Nasal cavity respiratory epithelium epithelial cell of viscerocranial mucosa (primary cell): ENCODE measurements at places on chromosomes 16 and 17. TPM values are rescaled to one million over a fixed set of nuclear protein-coding genes. Genes with fewer than 3 reads are reported as not detected.

The NLGN2 gene
- total RNA-seq, result 1.4 and 6.1 TPM in 2 replicates

The GRB7 gene
- total RNA-seq, result 11.3 and 12.0 TPM in 2 replicates

The LITAFD gene
- not detected in 2 replicates for total RNA-seq

The CCL7 gene
- total RNA-seq, result not detected in 2 replicates

The KCTD11 gene
- 7.2 and 21.0 TPM in 2 replicates for total RNA-seq

The GPR179 gene
- total RNA-seq, result under 0.01 and 0.14 TPM in 2 replicates

The CHST4 gene
- under 0.01 and 0.85 TPM in 2 replicates for total RNA-seq

The TTYH2 gene
- total RNA-seq, result 2.4 and 3.8 TPM in 2 replicates

The RPL26 gene
- 4,034 and 6,639 TPM in 2 replicates for total RNA-seq

The CSF3 gene
- 0.34 TPM in 1 of 2 replicates, not detected in the other for total RNA-seq

The BRICD5 gene
- 1.0 and 2.1 TPM in 2 replicates for total RNA-seq

The MRC2 gene
- 6.8 and 92.1 TPM in 2 replicates for total RNA-seq

The RRAD gene
- total RNA-seq, result 3.1 and 35.2 TPM in 2 replicates

The RASD1 gene
- 0.14 and 0.68 TPM in 2 replicates for total RNA-seq

The ZNF48 gene
- total RNA-seq, result 9.0 and 13.0 TPM in 2 replicates

The SSTR5 gene
- not detected in 2 replicates for total RNA-seq

The ORAI3 gene
- total RNA-seq, result 14.0 and 33.7 TPM in 2 replicates

The DLG4 gene
- total RNA-seq, result 1.0 and 9.3 TPM in 2 replicates

The ZG16 gene
- not detected in 2 replicates for total RNA-seq

The KRTAP4-1 gene
- not detected in 2 replicates for total RNA-seq

The MARVELD3 gene
- total RNA-seq, result 18.5 and 48.7 TPM in 2 replicates

The ACSM2B gene
- total RNA-seq, result not detected in 2 replicates

The ARHGAP44 gene
- total RNA-seq, result 0.34 and 4.1 TPM in 2 replicates

The C17orf67 gene
- total RNA-seq, result 0.64 and 1.0 TPM in 2 replicates

The HIGD1B gene
- total RNA-seq, result not detected in 2 replicates

The TBC1D3E gene
- total RNA-seq, result not detected in 2 replicates

The TRPV3 gene
- 0.36 and 5.5 TPM in 2 replicates for total RNA-seq

The NPIPA8 gene
- total RNA-seq, result 0.64 TPM in 1 of 2 replicates, not detected in the other

The AGRP gene
- total RNA-seq, result not detected in 2 replicates

The FAM20A gene
- total RNA-seq, result 0.93 TPM in 1 of 2 replicates, not detected in the other

The MT1M gene
- total RNA-seq, result 0.34 and 0.57 TPM in 2 replicates

The UNC45B gene
- total RNA-seq, result under 0.01 TPM in 2 replicates

The GJC1 gene
- 1.5 and 6.5 TPM in 2 replicates for total RNA-seq

The HSF4 gene
- 2.4 and 8.4 TPM in 2 replicates for total RNA-seq

The GUCY2D gene
- 0.28 TPM in 1 of 2 replicates, not detected in the other for total RNA-seq

The DUXB gene
- not detected in 2 replicates for total RNA-seq

The CBLN1 gene
- total RNA-seq, result not detected in 2 replicates

The OTOA gene
- under 0.01 TPM in 2 replicates for total RNA-seq

The PTGES3L gene
- under 0.01 TPM in 1 of 2 replicates, not detected in the other for total RNA-seq

The MYH13 gene
- not detected in 2 replicates for total RNA-seq

The HS3ST3B1 gene
- total RNA-seq, result 0.21 and 0.34 TPM in 2 replicates

The USH1G gene
- 3.3 and 3.4 TPM in 2 replicates for total RNA-seq

The KRT24 gene
- total RNA-seq, result 3.4 TPM in 1 of 2 replicates, not detected in the other

The SERPINF2 gene
- total RNA-seq, result 0.68 and 1.5 TPM in 2 replicates

The MYH8 gene
- not detected in 2 replicates for total RNA-seq

The ITGAD gene
- not detected in 2 replicates for total RNA-seq

The CSH2 gene
- not detected in 2 replicates for total RNA-seq

The CRYBA1 gene
- total RNA-seq, result not detected in 2 replicates

The SLC5A11 gene
- not detected in 2 replicates for total RNA-seq

The RBFOX1 gene
- not detected in 2 replicates for total RNA-seq

The KRTAP4-2 gene
- not detected in 2 replicates for total RNA-seq

The NOD2 gene
- 10.6 and 17.4 TPM in 2 replicates for total RNA-seq

The EPX gene
- not detected in 2 replicates for total RNA-seq

The KRTAP3-2 gene
- not detected in 2 replicates for total RNA-seq

The ABCA8 gene
- 0.21 TPM in 1 of 2 replicates, not detected in the other for total RNA-seq

The GNGT2 gene
- total RNA-seq, result not detected in 2 replicates

The ATP2C2 gene
- 26.7 and 50.7 TPM in 2 replicates for total RNA-seq
